ENCODE measurements at places on chromosomes 1 and 21.
A peak's percentile ranks its signal among the peaks of the same experiment; 100 is the strongest.

DNA sequence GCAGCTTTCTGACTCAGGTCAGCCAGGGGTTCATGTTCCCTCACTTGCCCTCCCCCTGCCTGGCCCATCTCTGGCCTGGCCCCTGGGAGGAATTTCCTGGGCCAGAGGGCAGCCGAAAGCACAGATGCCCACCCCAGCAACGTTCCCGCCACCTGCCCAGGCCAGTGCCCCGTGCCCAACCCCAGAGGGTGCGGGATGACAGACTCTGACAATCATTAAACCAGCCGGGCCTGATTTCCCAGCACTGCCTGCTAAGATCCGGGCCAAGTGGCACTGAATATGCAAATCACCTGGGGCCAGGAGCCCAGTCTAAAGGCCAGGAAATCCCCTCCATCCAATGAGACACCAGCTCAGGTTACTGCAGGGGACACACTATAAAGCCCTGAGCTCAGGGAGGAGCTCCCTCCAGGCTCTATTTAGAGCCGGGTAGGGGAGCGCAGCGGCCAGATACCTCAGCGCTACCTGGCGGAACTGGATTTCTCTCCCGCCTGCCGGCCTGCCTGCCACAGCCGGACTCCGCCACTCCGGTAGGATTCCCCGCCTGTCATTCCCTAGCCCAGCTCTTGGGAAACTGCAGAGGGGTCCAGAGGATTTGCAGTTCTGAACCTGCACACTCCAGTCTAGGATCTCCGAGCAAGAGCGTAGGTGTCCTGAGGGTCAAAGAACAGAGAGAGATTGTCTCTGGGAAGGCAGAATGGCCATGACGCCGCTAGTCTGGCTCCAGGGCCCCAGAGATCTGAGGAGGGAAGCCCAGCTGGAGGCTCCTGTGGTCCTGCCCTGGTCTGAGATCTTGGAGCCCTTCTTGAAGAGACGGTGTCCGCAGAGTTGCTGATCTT lies at the start of gene ELF3:
ELF3 (plus strand) TSS at position 408 of the 836 bp plus-strand sequence. CDS start 550 bp downstream, outside the sequence.
- no peak for DNase-seq

- no peak for DNase-seq
Measured at GRCh38 chr1:77430966-77431690, 149.3 kb downstream of the AK5 start.

GRCh38 chr1:8381618-8382017 lies 63.7 kb downstream of the SLC45A1 start:
- peak; percentile 76 for DNase-seq

GRCh38 chr1:228977741-228978140 lies 242.5 kb downstream of the RHOU start:
- DNase-seq = no peak

All from fibroblast of mammary gland (primary cell).